ENCODE measurements at places on chromosomes 13 and 19.
A peak's percentile ranks its signal among the peaks of the same experiment; 100 is the strongest.

DNA sequence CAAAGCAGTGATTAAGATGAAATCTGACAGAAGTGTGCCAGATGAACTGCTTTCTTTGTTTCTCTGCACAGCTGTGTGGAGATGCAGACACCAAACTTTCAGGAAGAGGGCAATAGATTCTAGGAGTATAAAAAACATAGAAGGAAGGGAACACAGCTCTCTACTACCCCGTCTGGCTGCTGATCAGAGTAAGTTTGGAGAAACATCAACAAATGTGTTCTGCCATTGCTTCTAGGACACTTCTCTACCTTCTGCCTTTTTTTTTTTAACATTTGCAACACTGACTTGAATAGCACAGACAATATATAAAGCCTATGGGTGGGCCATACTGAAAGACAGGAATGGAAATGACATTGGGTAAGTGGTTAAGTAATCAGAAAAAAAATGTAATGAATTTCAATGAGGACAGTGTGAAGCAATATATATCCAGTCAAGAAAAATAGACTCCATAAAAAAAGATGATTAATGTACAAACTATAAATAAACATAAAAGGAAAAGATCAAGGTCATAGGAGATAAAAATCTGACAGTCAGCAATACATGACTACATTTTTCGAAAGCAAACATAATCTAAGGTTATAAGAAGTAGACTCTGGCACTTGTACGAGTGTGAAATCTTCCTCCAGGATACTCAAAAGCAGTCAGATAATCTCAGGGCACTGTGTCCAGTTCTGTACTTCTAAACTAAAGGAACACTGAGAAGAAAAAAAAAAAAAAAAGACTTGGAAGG, 21.4 kb downstream of the NUFIP1 start:
- no peak for DNase-seq

DNA sequence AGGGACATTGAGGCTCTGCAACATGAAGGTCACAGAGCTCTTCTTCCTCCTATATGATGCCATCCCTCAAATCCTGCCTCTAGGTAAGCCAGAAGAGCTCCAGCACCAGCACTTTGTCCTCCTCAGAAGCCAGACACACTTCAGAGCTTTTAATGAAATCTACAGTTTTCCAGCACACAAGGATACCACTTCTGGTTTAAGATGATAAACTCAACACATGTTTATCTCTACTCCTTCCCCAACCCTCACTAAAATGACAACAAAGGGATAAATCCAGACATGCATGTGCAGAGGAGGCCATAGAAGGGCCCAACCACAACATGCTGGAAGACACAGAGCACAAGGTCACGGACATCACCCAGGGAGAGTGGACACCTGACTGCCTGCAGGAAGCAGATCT, 195.3 kb downstream of the USP12 start:
- DNase-seq, result no peak

GRCh38 chr19:7337380-7338194, 11.2 kb upstream of the ARHGEF18 start:
- DNase-seq, result peak; percentile 73

- no peak for DNase-seq
Measured at GRCh38 chr19:7415163-7415856, 66.6 kb downstream of the ARHGEF18 start.

All from transverse colon (tissue), 4 donors.